Stimulated activated CD8-positive, alpha-beta memory T cell treated with anti-CD3 and anti-CD28 coated beads, Interleukin-7, amount 100 ng/mL, for 4 hours (primary cell): ENCODE measurements at places on chromosomes 7 and 10.

GRCh38 chr10:129915526-129916378, 48.3 kb downstream of the EBF3 start:
- DNase-seq: no peak

DNA sequence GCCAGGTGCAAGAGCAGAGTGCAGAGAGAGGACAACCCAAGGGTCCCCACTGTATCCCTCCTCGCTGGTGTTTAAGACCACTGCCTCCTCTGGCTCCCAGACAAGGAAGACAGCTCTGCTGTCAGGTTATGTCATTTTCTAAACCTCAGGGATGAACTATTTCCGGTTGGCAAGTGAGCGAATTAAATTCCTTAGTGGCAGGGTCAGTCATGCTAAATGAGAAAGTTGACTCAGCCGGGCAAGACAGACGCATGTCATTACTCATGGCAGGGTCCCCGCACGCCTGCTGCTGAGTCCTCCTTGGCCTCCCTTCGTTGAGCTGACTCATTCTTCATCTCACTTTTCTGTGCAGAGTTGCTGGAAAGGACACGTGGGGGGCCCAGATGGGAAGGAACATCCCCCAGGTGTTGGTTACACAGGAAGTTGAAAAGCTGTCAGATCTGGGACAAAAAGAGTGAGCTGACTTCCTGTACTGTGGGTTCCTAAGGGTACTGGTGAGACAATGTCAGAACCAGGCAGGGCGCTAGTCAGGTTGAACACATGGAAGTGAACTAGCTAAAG, 47.1 kb upstream of the UCN3 start:
- DNase-seq: peak; percentile 59

- DNase-seq: no peak
These were observed 15.6 kb downstream of the ALDH18A1 start for GRCh38 chr10:95640891-95641315.

GRCh38 chr10:47340608-47341170, 7.5 kb upstream of the RBP3 start:
- peak; percentile 34 for DNase-seq

GRCh38 chr7:69419934-69420333, 178.3 kb upstream of the AUTS2 start:
- DNase-seq: no peak

GRCh38 chr7:120729245-120729644, 128.7 kb downstream of the TSPAN12 start:
- no peak for DNase-seq

- DNase-seq: no peak
These were observed 63.8 kb downstream of the COL26A1 start for GRCh38 chr7:101426303-101427011.

DNA sequence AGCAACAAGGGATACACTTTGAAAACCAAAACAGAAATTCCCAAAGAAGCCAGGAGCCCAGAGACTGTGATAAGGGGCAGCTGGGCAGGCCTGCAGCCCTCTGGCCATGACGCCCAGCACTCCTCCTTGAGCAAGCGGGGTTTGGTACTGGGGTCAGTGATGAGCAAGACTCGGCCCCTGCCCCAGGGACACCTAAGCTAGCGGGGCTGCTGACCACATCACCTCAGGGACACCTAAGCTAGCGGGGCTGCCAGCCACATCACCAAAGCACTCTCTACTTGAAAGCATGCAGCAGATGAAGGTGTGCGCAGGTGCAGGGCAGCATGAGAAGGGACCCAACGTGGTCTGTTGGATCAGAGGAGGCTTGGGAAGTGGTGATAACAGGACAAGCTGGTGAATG, 108.0 kb upstream of the PPP2R2D start:
- no peak for DNase-seq

GRCh38 chr7:101245147-101245668, 327 bp upstream of the FIS1 start:
- no peak for DNase-seq

DNA sequence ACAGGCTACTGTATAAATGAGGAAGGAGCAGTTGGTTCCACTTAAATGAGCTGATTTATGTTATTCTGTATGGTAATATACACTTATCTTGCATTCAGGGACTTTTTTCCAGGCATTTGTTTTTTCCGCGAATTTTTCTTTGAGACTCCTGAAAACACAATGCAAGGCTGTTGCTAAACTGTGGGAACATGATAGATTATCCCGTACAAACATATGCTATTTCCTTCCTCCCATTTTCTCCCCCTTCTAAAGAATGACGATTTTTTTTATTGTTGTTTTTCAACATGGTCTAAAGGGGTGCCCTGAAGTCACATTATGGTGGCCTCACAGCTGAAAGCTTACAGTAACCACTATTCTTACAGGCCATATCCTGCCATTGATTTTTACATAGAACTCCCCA, 523.9 kb upstream of the NRP1 start:
- DNase-seq: no peak

DNA sequence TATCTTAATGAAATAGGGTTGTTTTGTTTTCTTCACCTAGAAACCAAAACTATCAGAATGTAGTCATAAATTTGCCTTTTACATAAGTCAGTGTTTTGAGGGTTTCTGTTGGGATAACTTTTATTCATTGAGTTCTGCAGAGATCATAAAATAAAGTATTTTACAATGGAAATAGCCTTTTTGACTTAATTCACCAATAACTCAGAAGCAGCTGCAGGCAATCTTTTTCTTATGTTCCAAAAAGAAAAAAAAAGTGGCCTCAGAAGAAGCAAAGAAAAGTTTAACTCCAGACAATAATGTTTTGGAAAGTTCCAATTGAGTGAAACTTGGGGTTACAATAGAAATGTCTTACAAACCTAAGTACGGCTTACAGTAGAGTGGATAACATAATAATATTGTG, 491.7 kb upstream of the NRP1 start:
- DNase-seq: no peak
